NCI-H2081 (cell line): ENCODE measurements at places on chromosomes 5 and 9.

DNA sequence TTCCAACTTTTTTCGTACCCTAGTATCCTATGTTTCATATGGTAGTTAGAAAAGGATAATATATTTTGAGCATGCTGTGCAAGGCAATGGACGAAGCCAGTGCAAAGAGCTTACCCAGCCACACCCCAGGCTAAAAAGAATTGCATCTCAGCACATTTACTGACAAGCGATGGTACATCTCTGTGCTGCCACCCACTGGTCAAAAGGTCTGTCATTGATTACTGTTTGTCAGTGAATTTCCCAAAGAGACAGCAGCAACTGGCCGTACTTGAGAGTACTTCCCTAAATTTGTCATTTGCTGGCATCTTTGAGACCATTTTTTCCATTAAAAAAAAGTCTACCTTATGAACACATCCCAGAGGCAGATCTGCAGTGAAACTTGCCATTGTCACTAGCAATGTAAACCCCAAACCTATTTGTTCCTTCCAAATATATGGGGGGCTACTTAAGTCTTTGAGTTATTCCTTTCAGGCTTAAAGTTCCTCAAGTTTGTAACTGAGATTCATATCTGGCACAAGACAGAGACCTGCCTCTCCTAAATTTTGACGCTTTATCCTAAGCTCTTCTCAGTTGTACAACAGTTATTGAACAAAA, 184.3 kb downstream of the CTNND2 start:
- DNase-seq: peak; percentile 91

- no peak for DNase-seq
These were observed 60.2 kb downstream of the PARP8 start for GRCh38 chr5:50726475-50727148.

DNA sequence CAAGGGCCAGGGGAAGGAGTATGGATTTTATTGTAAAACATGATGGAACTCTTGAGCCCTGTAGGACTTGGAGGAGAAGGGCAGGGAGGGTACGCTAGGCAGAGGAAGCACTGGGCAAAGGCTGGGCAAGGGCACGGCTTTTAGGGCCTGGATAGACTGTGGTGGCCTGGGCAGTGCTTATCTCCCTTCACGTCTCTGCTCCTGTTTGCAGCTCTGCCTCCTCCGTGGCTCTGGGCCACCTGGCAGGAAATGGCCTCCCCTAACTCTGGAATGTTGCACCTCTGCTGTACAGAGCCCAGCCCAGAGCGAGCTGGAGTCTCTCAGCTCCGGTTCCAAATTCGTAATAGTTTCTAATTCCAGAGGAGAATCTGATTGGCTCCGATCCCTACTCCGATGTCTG, 12.2 kb upstream of the STC2 start:
- no peak for DNase-seq

- DNase-seq: peak; percentile 16
These were observed 152.8 kb upstream of the DAP start for GRCh38 chr5:10913841-10914240.

DNA sequence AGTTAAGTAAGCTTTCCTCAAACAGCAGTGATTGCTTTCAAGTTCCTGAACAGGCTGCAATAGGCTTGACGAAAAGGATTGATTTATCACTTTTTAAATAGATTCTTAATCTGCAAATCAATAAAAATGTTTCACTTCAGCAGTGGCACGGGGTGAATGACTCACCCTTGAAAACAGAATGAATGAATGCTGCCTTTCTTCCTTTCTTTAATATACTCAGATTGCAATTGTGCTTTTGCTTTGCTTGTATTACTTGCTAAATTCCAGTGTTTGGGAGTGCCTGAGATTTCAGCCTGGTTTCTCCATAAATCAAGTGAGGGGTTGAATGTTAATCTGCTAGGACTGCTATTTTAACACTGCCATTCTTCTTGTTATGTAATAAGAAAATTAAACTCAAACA, 1293.8 kb downstream of the PTPRD start:
- no peak for DNase-seq

- no peak for DNase-seq
These were observed 5.8 kb downstream of the EXOC3 start for GRCh38 chr5:448766-449090.
